NCI-H2227 treated with DMSO at 0.1 percent for 48 hours (cell line): ENCODE measurements at places on chromosomes 2 and 18.
A peak's percentile ranks its signal among the peaks of the same experiment; 100 is the strongest.

DNA sequence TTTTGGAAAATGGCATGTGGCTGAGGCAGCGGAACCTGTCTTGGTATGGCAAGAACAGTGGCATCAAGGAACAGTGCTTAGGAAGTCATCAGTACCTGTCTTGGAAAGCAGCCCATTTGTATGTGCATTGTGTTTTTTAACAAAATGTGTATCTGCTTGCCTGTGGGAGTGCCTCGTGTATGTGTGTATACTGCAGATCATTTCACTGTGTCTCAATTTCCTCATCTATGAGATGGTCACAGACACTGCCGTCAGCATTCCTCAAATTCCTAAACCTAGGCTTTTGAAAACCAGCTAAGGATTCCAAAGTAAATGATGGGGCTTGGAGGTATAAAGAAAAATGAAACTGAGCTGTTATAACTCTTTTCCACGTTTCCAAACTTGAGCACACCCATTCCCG, 441.3 kb downstream of the RND3 start:
- DNase-seq: no peak

DNA sequence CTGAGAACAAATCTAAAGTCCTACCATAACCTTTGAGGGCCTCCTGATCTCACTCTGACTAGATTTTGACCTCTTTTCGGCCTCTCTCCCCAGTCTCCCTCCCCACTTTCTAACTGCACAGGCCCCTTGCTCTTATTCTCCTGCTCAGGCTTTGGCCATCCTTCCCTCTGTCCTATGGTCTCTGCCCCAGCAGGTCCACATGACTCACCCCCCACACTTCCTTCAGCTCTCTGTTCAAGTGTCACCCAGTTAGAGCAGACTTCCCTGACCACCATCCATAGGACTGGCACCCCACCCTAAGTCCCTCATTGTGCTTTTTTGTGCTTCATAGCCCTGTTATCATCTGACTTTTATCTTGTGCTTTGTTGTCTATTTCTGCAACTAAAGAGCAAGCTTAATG, 41.2 kb upstream of the NT5C1B start:
- DNase-seq: no peak

- no peak for DNase-seq
These were observed 75.2 kb upstream of the CDCA7 start for GRCh38 chr2:173279527-173279868.

GRCh38 chr18:45525301-45525700, 90.0 kb upstream of the SLC14A2 start:
- DNase-seq: no peak

GRCh38 chr18:9055185-9055584, 47.3 kb upstream of the NDUFV2 start:
- DNase-seq: no peak

DNA sequence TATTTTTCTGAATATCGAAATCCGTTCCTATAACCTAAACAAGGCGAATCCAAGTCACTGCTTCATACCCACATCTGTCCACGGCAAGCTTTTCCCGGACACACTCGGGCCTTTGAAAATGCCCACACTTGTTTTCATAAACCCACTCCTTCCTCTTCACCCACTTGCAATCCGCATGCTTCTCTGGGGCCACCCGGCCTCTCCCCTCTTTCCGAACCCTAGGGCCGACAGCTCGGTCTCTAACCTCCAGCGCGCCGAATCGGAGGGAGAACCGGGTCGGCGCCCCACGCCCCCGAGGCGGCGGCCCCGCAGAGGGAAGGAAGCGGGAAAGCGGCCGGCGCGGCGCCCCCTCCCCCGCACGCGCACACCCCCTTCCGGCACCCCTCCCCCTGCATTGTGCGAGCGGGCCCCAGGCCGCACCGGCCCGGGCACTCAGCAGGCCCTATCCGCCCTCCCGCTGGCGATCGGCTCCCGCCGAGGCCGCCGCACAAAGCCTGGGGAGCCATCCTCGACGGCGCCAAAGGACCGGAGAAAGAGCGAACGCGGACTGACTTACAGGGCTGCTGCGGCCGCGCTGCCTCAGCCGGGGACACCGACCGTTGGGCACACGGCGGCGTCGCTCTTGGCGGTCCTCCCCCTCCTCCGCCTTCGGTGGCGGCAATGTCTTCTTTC, 467 bp downstream of the PUM2 start:
- DNase-seq: peak; percentile 72
